Activated CD8-positive, alpha-beta T cell treated with anti-CD3 and anti-CD28 coated beads for 36 hours (primary cell): ENCODE measurements at places on chromosomes 4 and X. TPM values are rescaled to one million over a fixed set of nuclear protein-coding genes. Genes with fewer than 3 reads are reported as not detected.

PNMA5 gene
- not detected for total RNA-seq

- H3K27me3 ChIP-seq, result no peaks in the 10 kb centered on the region
- no peaks in the 10 kb centered on the region for H3K36me3 ChIP-seq
- no peaks in the 10 kb centered on the region for H3K4me1 ChIP-seq
These were observed 1392.9 kb downstream of the ARAP2 start for GRCh38 chr4:34851411-34851810.

LRBA gene
- 52.5 TPM for total RNA-seq

DNA sequence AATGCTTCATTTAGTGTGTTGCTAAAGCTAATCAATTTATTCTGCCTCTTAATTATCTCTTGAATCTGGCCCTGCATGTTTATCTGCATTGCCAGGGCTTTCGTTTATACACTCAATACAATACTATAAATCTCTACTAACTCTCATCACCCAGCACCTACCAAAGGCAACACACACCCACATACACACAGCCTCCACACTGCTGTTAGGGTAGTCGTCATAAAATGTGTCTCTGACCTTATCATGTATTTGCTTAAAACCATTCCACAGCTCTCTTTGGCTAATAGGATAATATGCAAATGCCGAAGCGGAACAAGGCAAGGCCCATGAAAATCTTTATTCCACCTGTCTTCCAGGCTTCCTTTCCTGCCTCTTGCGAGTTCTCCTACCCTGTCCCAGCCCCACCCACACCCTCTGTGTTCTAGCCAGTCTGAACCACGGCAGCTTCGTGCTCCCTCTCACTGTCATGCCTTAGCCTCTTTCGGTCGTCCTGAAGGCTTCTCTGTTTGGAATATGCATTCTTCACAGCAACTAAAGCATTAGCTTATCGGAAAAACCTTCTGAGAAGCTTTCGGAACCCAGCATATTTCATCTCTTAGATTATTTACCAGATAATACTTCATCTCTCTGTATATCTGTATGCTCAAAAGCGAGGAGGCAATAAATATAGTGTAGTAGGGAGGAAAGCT, 333.5 kb downstream of the TENM3 start:
- H3K36me3 ChIP-seq, result no peaks in the 10 kb centered on the region
- DNase-seq, result no peak
- no peak overlapping the region for H3K4me3 ChIP-seq
- peaks cover 6% of the 10 kb centered on the region for H3K27me3 ChIP-seq
- no peak overlapping the region for H3K27ac ChIP-seq

GRCh38 chr4:46459308-46459707, 69.4 kb upstream of the GABRA2 start:
- H3K4me3 ChIP-seq, result no peak overlapping the region
- H3K27me3 ChIP-seq, result no peaks in the 10 kb centered on the region
- H3K36me3 ChIP-seq, result no peaks in the 10 kb centered on the region
- no peak for DNase-seq
- H3K27ac ChIP-seq, result no peak overlapping the region
- no peaks in the 10 kb centered on the region for H3K4me1 ChIP-seq

TGIF2LX gene
- total RNA-seq, result not detected

DCHS2 gene
- not detected for total RNA-seq
